ENCODE measurements at places on chromosomes 4 and X.

GRCh38 chr4:162683659-162684370 lies 482.9 kb downstream of the NAF1 start:
- DNase-seq = no peak

DNA sequence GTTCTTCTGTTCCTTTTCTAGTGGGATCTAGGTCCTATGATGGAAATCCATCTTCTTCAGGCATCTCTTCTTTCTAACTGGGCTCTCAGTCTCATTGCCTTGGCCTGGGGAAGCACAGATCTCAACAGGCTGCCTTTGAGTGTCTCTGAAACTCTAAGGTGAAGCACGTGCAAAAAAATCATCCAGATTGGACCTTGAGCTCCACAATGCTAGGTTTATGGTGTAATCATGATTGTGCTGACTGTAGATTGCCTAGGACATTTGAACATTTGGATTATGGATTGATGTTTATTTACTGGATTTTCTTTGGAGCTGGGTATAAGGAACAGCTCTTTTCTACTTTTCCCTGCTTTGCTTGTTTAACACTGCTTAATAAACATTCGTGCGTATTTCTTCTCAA lies 191.5 kb upstream of the NR3C2 start:
- no peak for DNase-seq

- no peak for DNase-seq
Measured at GRCh38 chrX:52082578-52082977, 13.6 kb upstream of the MAGED4B start.

- no peak for DNase-seq
Measured at GRCh38 chrX:139290310-139290709, 240.2 kb upstream of the F9 start.

DNA sequence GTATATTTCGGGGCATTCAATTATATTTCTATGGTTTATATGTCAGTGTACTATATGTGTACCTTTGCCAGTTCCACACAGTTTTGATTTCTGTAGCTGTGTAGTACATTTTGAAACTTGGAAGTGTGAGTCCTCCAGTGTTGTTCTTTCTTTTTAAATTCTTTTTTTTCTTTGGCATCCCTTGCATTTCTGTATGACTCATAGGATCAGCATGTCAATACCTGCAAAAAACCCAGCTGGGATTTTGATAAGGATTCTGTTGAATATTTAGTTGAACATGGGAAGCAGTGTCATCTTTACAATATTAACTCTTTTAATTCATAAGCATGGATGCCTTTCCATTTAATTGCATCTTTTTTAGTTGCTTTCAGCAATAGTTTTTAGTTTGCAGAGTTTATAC lies 100.0 kb downstream of the SH3BGRL start:
- no peak for DNase-seq

- DNase-seq = no peak
Measured at GRCh38 chr4:94802091-94802490, 44.3 kb downstream of the BMPR1B start.

- no peak for DNase-seq
Measured at GRCh38 chr4:124337874-124338273, 374.7 kb downstream of the ANKRD50 start.

DNA sequence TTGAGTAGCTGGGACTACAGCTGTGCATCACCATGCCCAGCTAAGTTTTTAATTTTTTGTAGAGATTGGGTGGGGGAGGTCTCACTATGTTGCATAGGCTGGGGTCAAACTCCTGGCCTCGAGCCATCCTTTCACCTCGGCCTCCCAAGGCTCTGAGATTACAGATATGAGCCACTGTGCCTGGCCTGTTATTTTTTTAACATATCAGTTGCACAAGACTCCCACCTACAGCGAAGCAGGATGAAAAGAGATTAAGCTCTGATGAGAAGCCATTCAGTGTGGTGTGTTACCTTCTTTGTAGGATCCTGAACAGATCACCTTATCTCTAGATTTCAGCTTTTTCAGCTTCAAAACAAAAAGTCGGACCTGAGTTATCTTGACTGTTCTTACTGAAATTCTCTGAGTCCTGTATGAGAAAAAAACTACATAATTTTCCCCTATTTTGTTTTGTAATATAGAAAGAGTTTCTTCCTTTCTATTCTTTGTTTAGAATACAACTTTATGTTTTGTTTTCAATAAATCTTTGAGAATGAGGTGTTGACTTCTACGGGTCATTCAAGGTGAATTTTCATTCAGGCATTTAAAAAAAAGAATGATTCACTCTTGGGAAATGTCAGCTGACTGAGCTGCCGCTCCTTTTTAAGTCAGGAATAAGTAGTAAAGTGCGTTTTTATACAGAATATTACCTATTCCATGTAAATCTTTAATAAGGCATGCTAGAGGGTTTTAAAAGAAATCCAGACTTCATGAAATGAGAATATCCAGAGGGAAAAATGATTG lies 134.6 kb downstream of the ARSF start:
- no peak for DNase-seq

- DNase-seq = peak; percentile 21
Measured at GRCh38 chr4:101304916-101305315, 42.4 kb downstream of the PPP3CA start.

DNA sequence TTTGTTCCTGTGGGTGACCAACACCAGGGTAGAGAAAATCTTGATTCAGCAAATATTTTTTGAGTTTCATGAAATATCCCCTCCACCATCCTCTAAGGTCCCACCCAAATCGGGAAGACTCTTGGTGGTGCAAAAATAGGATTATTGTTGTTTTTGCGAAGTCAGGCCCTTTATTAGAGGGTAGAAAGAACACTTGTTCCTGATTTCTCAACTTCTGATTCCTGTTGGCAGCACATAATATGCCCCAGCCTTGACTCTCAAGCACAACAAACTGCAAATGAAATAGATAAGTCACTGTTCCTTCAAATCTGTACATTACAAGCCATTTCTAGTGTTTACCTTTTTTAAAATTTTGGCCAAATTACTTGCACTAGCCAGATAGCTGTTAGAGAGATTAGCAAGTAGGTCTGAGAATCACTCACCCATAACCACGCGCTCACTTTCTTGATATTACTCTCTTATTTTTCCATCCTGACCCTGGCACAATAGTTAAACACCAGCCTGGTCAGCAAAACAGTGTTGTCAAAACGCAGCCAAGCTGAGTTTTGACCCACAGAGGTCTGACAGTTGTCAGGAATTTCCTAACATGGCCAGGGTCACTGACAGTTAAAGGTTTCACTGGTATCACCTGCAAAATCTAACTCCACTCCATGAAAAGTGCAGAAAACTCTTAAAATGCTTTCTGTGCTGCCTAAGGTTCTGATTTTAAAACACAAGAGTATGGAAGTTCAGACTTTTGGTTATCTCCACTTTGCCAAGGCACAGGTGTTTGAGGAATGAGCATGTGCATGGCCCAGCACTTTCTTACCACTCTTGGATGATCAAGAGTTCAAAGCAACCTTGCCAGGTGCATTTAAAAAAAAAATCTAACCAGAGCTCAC lies 69.8 kb downstream of the RBM47 start:
- no peak for DNase-seq

DNA sequence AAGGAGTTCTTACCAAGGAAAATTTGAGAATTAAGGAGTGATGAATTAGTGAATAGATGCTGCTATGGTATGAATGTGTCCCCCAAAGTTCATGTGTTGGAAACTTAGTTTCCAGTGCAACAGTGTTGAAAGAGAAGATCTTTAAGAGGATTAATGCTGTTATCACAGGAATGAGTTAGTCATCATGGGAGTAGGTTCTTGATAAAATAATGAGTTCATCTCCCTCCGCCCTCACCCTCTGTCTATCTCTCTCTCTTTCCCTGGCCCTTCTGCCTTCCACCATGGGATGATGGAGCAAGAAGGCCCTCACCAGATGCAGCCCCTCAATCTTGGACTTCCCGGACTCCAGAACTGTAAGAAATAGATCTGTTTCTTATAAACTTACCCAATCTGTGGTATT lies 38.3 kb upstream of the KLHL8 start:
- DNase-seq = no peak

- DNase-seq = no peak
Measured at GRCh38 chr4:151184523-151185458, 85.4 kb downstream of the RPS3A start.

DNA sequence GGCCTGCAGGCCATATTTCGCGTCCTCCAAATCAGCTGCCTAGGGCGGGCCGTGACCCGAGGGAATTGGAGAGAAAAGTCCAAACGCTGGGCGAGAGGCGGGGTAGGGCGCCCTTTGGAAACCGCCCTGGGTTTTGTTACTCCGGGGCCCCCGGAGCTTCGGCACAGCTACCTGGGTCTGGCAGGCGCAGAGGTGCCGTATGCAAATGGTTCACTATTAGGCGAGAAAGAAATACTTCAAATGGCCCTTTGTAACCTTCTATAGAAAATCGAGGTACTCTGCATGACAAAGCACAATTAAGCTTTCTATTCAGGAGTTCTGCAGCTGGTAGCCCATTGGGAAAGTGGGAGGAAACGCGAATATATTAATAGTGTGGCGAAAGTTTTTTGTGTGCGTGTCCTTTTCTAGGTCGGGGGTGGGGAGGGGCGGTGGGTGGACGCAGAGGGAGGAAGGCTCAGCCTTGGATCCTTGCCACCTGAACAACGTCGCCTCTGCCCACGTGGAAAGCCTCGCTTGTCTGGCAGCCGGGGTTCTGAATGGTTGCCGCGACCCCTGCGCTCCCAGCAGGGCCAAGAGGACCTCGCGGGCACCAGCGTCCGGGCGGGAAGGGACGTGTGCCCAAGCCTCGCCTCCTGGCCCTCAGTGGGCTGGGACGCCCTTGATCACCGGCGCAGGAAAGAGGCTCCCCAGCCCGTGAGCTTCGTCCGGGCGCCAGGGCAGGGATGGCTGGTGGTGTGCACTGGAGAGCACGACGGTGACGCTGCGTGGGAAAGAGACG lies 9.5 kb downstream of the GSX2 start:
- no peak for DNase-seq

GRCh38 chrX:9336456-9336855 lies 128.4 kb upstream of the TBL1X start:
- DNase-seq = no peak

GRCh38 chr4:38868059-38868960 lies 704 bp downstream of the FAM114A1 start:
- peak; percentile 36 for DNase-seq

- DNase-seq = no peak
Measured at GRCh38 chrX:39059866-39060265, 258.6 kb downstream of the MID1IP1 start.

- DNase-seq = no peak
Measured at GRCh38 chrX:13855689-13856450, 39.0 kb upstream of the GPM6B start.

DNA sequence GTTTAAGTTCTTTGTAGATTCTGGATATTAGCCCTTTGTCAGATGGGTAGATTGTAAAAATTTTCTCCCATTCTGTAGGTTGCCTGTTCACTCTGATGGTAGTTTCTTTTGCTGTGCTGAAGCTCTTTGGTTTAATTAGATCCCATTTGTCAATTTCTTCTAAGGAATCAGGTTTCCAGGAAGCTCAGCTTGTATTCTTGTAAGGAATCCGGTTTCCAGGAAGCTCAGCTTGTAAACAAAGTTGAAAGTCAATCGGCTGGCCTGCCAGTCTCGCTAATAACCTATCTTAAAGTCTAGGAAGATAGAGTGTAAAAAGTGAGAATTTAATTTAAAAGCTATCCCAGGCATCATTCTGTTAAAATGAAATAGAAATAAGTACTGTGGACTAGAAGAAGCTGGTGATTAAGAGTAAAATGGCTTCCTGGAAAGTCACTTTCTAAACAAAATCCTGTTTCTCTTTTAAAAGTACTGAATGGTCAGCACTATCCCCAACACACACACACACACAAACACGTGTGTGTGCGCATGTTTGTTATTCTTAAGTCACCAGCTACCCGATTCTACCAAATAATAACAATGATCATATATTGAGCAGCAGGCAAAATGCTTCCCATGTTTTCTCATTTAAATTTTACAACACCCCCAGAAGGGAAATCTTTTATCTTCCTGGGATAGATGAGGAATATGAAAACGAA lies 171.7 kb downstream of the PAPSS1 start:
- DNase-seq = no peak

DNA sequence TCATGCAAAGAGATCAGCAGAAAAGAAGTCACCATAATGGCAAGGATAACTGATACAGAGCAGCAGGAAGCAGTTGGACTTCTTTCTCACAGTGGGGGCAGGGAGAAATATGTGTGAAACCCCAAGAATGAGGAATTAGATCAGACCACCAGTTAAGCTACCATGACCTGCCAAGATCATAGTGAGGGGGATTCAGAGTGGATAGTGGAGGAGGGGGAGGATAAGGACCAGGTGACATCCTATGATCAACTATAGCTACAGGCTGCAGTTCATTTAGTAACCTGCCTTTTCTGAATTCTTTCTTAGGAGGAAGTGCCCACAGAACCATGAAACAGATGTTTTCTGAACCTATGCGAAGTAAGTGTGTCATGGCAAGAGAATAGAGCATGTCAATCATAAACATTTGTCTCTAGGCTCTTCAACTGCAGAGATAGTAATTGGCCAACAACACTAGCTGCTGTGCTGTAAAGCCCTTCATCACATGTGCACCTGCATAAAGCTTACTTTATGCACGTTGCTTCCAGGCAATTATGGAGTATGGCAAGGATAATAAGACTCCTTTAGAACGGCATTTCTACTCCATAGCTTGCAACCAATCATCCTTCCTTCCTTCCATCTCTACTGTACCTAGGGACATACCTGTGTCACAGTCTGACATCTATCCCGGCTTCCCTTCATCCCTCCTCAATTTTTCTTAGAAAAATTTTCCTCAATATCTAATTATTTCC lies 329.7 kb downstream of the EPHA5 start:
- DNase-seq = no peak

DNA sequence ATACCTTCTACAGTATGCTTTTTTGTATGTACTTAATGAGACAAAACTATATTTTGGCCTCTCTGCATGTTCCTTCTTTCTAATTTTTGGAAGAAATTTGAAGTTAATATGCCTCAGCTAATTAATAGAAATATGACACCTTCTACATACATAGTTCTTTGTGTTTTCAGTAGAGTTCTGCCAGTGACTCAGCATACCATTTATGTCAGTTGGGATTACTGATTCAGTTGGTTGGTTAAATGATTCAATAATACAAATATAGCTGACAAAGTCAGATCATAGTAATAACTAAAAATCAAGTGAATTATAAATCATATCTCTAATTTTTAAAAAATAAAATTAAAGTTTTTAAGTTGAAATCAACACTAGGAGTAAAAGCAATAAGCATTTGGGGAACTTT lies 16.8 kb downstream of the BTC start:
- no peak for DNase-seq

- DNase-seq = no peak
Measured at GRCh38 chr4:73608689-73609594, 11.3 kb downstream of the RASSF6 start.
